NAMALWA (cell line): ENCODE measurements at places on chromosomes 2 and 18.

DNA sequence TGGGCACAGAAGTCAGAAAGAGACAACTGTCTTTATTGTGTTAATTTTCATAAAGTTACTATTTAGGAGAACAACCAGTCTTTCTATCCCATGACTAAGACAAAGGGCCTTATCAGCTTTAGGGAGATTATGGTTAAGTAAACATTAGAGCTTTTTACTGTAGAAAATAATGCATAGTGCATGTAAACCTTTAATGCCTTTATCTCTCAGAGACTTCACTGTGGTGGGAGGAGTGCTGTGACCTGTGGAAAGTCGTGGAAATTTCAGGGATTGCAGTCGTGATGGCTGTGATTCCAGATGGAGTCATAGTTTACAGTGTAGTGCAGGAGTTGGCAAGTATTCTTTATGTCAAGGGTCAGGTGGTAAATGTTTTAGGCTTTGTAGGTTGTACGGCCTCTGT lies 15.8 kb downstream of the ZNF236 start:
- no peak for DNase-seq

DNA sequence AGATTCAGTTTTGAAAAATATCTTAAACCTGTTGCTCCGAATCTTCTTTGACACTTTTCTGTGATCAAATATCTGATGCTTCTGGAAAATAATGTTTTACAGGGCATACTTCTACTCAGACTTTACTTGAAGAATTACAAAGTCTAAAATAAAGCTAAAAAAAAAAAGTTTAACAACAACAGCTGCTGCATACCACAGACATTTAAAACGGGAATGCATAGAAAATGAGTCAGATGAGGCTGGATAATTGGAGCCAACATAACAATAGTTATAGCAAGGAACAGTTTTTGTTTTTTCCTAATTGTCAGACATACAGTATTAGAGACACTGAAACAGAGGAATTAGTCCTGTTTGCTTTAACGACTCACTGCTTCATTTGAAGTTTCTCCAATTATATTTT lies 1090.2 kb downstream of the SUCLG1 start:
- no peak for DNase-seq

GRCh38 chr18:34639687-34640086 lies 70.4 kb upstream of the DTNA start:
- no peak for DNase-seq

DNA sequence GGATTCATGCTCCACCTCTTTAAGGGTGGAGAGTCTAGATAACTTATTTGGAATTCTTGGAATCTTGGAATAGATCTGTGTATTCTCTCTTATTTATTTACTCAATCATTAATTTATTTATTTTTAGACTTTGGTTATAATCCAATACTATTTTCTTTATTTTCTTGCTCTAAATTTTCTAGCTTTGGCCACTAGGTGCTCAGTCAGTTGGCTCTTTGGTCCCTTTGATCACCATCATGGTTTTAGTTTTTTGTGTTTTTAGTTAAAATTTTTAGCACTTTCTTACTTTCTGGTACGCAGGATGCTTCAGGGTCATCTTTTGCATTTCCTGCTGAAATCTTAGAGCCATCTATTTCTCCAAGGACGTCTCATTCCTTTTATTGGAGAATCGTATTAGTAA lies 5.2 kb upstream of the PLEK start:
- DNase-seq, result peak; percentile 31

DNA sequence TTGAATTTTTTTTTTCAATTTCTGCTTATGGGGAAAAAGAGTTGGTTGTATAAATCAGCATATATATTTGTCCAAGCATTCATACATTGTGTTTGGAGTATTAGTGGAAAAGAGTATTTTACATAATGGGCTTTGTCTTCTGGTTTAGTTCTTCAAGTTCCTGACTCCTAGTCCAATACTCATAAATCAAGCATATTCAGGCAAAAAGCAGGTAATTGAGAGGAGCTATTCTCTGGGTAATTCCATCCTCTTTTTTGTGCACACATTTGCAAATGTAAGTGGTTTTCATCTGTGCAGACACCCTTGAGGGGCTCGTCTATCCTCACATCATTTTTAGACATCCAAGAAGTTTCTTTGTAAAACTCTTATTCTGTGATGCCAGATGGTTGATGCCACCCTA lies 337.2 kb downstream of the ARHGAP15 start:
- no peak for DNase-seq

- no peak for DNase-seq
Observed at GRCh38 chr2:97741251-97741650, 27.9 kb downstream of the ZAP70 start.

- DNase-seq, result no peak
Observed at GRCh38 chr2:191245046-191245868, at the start of gene MYO1B. Gene MYO1B (plus strand): TSS chr2:191245404. CDS start chr2:191276896, 31,492 bp downstream.
